Activated B cell treated with CpG ODN at 0.5 μM for 24 hours (primary cell): ENCODE measurements at places on chromosomes 7 and 10.
A peak's percentile ranks its signal among the peaks of the same experiment; 100 is the strongest.

- DNase-seq: no peak
These were observed 24.4 kb upstream of the GIMAP2 start for GRCh38 chr7:150660939-150661613.

GRCh38 chr7:66542049-66542448, 86.6 kb upstream of the KCTD7 start:
- no peak for DNase-seq

- no peak for DNase-seq
These were observed 393.3 kb upstream of the AUTS2 start for GRCh38 chr7:69204943-69205342.

- no peak for DNase-seq
These were observed 65.4 kb downstream of the FANK1 start for GRCh38 chr10:125961743-125962142.

DNA sequence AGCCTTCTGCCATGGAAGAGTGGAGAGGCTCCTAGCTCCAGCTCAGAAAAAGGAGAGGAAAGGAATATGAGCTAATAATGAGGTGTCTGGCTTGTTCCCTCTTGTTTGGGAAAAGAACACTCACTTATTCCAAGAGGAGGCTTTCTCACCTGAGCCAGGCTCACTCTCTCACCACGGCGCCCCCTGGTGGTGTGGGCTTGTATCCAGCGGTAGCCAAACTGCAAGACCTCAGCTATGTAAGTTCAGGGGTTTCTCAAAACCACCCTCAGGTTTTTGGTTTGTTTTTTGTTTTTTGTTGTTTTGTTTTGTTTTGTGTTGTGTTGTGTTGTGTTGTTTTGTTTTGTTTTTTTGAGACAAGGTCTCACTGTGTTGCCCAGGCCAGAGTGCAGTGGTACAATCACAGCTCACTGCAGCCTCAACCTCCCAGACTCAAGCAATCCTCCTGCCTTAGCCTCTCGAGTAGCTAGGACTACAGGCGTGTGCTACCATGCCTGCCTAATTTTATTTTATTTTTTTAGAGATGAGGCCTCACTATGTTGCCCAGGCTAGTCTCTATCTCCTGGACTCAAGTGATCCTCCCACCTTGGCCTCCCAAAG, 124.0 kb downstream of the TMEM130 start:
- peak; percentile 62 for DNase-seq

DNA sequence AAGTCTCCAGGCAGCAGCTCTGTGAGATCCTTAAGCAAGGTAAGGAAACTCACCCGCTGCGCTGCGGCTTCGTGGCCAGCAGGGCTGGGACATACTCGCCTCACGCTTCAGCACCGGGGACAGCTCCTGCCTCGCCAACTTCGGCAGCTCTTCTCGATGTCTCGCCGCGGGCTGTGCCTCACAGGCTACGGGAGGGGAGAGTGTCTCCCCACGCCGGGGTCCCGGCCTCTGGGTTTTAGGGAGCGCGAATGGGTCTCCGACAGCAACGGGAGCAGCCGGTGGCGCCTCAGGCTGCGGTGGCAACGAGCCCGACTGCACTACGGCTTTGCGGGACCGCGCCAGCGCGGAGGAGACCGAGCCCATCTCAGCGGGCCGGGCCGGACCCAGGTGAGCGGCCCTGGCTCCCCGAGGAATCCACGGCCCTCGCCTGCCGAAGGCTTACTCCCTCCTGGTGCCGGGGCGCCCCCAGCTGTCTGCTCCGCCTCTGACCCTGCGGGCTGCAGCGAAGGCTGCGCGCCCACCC, 62.4 kb downstream of the LSM5 start:
- DNase-seq: peak; percentile 36

GRCh38 chr7:45922810-45923209, 1.7 kb upstream of the IGFBP3 start:
- DNase-seq: no peak

DNA sequence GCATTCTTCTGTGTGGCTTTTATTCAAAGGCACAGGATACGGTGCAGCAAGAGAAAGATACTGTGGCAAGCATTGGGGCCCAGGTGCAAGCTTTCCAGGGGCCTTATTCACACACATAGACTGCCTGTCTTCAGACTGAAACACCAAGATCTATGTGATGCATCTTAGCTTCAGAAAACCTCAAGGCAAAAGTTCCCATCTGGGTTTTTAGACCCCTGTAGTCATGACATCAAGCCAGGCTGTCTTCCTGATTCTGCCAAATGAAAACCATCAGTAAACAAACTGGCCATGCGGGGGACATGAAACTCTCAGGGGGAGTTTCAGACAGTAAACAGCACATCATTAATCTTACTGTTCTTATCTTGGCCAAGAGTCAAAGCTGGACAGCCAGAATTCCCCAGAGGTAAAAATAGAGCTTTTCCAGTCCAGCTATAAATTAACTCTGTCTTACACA, 9.8 kb downstream of the AGBL3 start:
- no peak for DNase-seq

DNA sequence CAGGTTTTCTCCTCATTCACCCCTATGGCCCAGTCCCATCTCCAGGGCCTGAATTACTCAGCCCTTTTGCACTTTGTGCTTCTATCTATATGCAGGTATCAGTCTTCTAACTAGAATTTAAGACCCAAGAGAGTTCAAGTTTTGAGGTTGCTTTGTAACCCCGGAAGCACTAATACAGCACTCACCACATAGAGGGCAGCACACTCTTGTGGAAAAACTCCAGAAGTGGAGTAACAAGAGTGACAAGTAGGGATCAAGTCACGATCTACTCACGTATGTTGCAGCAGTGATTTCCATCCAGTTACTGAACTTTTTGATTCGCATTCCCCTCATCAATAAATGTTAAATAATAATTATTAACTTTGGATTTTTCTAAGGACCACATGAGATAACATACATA, 151.0 kb downstream of the CHCHD3 start:
- DNase-seq: no peak

DNA sequence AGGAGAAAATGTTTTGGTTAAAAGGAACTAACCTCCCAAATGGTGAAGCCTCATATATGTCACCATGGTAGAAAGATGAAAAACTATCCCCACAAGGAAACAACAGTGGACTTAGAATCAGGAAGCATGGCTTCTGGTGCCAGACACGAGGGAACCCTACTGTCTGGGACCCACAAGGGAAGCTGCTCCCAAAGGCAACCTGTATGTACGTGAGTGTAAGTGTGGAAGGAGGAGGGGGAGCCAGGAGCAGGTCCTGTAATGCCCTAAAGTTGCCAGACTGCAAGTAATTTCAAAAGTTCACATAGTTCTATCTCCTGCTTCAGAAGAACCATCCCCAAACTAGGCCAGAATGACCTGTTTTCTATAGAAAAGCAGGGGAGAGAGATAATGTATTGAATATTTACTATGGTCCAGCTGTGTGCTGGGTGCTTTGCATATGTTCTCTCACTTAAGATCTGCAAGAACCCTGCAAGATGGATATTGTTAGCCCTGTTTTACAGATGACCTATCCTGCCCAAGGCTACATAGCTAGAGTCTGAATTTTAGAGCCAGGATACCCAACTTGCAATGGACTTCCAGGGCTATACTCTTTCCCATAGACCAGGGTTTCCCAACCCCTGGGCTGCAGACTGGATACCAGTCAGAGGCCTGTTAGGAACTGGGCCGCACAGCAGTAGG, 19.2 kb downstream of the DUSP5 start:
- DNase-seq: no peak

DNA sequence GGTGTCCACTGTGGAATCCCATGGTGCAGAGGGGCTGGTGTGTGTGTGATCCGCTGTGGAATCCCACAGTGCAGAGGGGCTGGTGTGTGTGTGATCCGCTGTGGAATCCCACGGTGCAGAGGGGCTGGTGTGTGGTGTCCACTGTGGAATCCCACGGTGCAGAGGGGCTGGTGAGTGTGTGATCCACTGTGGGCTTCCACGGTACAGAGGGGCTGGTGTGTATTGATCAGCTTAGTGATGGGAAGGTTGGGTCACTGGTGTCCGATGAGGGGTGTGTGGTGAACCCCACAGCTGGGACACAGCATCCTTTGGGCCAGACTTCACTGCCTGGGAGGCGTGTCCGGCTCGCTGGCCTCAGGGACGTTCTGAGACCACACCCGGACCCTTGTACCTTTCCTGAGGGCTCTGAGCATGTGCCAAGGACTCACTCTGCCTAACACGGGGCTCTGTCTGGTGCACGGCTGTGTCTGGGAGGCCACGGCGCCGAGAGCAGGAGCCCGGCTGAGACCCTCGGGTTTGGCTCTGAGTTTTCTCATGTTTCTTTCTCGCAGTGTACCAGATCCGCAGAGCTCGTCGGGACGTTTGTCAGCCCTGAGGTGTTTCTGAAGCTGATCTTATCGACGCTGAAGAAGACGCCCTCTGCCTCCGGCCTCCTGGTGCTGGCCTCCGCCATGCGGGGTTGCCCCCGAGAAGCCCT, 29.3 kb upstream of the PRKAR1B start:
- DNase-seq: no peak

- DNase-seq: no peak
These were observed 2.0 kb downstream of the HPSE2 start for GRCh38 chr10:99233689-99234037.

GRCh38 chr10:94630017-94630688, 53.4 kb upstream of the CYP2C18 start:
- no peak for DNase-seq

- no peak for DNase-seq
These were observed 24.3 kb downstream of the HTRA1 start for GRCh38 chr10:122485670-122486069.

DNA sequence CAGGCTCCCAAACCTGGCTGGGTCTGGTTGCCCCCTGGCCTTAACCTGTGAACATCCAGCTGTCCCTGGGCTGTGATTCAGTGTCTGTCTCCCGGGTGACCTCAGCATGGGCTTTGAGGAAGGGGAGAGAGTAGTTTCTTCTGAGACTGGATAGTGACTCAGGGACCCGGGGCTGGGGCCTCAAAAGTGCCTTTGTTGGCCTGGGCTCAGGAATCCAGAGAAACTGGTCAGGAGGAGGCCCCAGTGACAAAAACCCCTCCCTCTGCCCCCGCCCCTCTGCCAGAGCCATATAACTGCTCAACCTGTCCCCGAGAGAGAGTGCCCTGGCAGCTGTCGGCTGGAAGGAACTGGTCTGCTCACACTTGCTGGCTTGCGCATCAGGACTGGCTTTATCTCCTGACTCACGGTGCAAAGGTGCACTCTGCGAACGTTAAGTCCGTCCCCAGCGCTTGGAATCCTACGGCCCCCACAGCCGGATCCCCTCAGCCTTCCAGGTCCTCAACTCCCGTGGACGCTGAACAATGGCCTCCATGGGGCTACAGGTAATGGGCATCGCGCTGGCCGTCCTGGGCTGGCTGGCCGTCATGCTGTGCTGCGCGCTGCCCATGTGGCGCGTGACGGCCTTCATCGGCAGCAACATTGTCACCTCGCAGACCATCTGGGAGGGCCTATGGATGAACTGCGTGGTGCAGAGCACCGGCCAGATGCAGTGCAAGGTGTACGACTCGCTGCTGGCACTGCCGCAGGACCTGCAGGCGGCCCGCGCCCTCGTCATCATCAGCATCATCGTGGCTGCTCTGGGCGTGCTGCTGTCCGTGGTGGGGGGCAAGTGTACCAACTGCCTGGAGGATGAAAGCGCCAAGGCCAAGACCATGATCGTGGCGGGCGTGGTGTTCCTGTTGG, at the start of gene CLDN4:
Gene CLDN4 (plus strand): TSS at position 316 of the 903 bp plus-strand sequence. CDS start 206 bp downstream, at position 522.
- no peak for DNase-seq

- DNase-seq: no peak
These were observed 54.6 kb downstream of the ARL4A start for GRCh38 chr7:12741951-12742575.

DNA sequence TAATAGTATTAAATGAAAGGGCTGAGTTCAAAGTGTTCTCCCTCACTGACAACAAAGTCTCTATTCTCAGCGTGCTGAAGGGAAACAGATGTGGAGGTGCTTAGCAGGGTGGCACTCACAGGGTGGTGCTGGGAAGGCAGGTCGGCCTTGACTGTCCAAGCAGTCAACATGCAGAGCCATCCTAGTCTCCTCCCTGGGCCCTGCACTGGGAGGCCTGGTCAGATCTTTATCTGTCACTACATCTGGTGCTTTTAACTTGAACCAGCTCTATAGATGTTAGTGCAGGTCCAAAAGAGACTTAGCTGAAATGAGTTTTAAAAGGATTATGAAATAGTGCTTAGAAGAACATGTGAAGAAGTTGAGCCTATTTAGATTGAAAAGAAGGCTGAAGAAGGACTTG, 82.1 kb downstream of the AVL9 start:
- no peak for DNase-seq

DNA sequence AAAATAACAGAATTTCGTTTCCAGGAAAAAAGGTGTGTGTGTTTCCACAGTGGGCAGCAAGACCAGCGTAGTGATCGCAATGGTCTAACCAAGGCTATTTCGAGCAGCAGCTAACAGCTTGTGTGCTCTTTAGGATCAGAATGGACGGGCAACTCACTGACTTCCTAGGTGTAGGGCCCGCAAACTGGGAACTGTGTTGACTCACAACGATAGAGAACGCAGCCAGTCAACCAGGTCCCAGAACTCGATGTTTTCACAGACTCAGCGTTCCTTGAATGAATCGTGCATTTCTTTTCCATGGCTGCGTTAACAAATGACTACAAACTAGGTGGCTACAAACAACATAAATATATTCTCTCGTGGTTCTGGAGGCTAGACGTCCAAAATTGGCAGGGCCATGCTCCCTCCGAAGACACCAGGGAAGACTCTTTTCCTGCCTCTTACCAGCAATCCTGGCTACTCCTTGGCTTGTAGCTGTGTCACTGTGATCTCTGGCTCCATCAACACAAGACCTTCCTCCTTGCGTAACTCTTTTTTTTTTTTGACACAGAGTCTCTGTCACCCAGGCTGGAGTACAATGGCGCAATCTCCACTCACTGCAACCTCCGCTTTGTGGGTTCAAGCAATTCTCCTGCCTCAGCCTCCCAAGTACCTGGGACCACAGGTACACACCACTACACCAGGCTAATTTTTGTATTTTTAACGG, 39.1 kb downstream of the PODXL start:
- no peak for DNase-seq

DNA sequence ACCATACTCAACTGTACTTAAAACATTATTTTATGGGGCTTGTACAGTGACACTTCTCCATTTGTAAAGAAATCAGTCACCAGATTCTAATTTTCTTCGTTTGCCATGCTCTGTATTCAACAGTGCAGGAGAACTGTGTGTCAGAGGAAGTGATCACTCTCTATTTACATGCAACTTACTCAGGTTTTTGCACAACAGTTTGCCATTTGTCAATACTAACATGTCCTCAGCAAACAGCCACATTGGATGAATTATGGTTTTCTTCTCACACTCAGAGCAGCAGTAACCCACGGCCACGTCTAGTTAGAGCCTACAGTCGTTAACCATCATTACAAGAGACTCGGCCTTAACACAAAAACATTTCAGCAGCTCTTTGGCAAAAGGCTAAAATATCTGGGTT, 69.2 kb upstream of the SP4 start:
- no peak for DNase-seq

- no peak for DNase-seq
These were observed 50.2 kb downstream of the CDK1 start for GRCh38 chr10:60828489-60828852.
